ENCODE measurements at places on chromosomes 5 and 9.

DNA sequence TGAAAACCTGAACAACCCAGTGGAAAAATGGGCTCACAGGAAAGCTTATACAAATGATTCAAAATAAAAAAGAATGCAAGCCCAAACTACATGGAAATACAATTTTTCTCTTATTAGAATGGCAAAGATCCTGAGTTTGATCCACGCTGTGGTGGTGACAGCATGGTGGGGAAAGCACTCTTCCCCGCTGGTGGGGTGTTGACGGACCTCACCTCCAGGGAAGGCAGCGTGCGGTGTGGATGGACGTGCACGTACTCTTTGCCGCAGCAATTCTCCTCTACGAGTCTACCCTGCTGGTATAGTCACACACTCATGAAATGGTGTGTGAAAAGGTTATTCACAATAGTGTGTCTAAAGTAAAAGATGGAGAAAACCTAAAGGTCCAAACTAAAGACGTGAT is 5.9 kb upstream of the ZFP62 start:
- DNase-seq = no peak

DNA sequence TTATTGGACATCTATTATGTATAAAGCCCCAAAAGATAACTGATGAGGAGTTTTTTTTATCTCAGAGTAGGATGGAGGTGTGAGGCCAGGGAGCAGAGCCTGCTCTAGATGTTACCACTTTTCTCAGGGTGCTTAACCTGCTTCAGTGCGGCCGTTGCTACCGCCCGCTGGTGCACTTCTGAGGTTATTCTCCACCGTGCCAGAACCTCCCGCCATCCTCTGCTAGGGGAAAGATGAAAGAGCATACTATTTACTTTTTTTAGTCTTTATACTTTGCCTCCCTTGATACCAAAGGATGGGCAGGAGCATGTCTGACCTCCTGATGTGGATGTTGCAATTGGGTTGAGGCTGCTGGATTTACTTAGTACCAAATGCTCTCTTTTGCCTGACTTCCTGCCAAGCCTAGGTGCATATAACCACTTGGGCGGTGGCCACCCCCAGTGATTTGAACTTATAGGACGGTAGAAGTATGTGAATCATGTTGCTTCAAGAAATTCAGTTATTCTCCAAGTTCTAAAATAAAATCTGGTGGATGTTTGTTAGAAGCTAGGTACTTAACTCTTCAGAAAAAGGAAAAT is 71.1 kb upstream of the HSPB3 start:
- no peak for DNase-seq

- DNase-seq = no peak
These were observed 26.9 kb downstream of the CCNH start for GRCh38 chr5:87385802-87386201.

DNA sequence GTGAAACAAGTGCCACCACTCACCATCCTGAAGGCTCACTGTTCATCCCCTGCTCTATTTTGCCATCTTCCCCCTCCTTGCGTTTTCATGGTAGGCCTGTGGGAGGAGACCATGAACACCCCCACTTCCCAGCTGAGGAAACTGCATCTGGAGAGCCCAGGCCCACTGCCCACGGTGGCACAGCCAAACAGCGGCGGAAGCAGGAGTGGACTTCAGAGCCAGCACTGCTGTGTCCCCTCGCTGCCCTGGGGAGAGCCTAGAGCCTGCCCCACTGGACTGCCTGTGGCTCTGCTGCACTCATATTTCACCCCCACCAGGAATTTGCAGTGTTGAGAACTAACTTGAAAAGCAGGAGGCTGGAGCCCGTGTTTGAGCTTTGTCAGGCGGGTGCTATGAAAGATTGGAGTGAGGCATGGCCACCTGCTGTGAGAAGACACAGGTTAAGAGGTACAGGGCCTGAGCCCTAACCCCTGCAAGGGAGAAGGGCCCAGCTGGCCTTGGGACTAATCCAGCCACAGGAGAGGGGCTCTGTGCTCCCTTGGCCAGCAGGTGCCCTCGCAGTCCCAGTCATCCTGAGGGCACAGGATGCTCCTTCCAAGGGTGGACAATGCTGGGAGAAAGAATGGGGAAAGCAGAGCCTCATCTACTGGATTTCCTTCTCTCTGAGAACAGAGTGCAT is 79.0 kb downstream of the MACROH2A1 start:
- no peak for DNase-seq

- DNase-seq = no peak
These were observed 27.2 kb downstream of the CSF2 start for GRCh38 chr5:132100672-132101261.

GRCh38 chr9:138049085-138049778 is 171.7 kb downstream of the CACNA1B start:
- no peak for DNase-seq

DNA sequence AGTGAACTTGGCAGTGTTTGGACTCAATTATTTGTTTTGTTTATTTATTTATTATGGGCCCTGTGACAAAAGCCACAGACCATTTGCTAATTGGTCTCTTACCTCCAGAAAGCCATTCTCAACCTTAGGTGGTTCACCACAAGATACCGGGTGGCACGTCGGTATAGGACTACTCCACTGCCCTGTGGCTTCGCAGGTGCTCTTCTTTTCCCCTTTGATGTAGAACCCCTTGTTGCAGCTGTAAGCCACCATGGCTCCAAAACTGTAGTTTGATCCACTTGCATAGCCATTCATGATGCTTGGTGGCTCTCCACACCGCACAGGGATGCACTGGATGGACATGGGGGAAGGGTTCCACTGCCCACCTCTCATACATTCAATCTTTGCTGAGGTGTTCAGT is 73.3 kb upstream of the TXNDC8 start:
- DNase-seq = no peak

GRCh38 chr5:59151162-59151889 is 568.5 kb downstream of the RAB3C start:
- no peak for DNase-seq

GRCh38 chr5:80207832-80208231 is 48.0 kb downstream of the SERINC5 start:
- no peak for DNase-seq

- DNase-seq = no peak
These were observed 983.0 kb upstream of the WWC1 start for GRCh38 chr5:167308466-167308865.

DNA sequence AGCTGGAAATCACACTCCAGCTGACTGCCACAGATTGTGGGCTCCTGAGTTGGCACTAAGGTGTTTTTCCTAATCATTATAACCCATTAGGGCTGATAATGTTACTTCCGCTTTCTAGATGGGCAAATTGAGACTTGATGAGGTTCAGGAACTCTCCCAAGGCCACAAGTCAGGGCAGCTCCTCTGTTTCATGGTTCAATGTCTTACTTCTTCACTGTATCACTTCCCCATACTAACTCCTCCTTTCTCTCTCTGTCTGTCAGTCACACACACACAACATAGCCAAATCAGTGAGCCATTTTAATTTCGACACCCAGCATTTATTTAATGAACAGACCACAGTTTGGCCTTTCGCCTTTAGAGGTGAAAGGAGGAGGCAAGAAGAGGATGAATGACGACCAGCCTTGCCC is 17.8 kb upstream of the TRAF1 start:
- DNase-seq = no peak

- DNase-seq = no peak
These were observed 2.7 kb upstream of the LARS1 start for GRCh38 chr5:146185161-146185560.

- DNase-seq = no peak
These were observed 588.9 kb downstream of the NR2F1-AS1 start for GRCh38 chr5:92992073-92992472.

All from lower leg skin (tissue), 4 donors.